Heart right ventricle (tissue), 16 donors: ENCODE measurements at places on chromosomes 12 and 14.

GRCh38 chr12:57868851-57869268 lies 22.3 kb upstream of the CTDSP2 start:
- no peaks in the 10 kb centered on the region for H3K27me3 ChIP-seq
- peak; percentile 30 for DNase-seq
- H3K36me3 ChIP-seq, result no peaks in the 10 kb centered on the region
- H3K4me1 ChIP-seq, result peaks cover 6% of the 10 kb centered on the region
- H3K27ac ChIP-seq, result peak overlapping the region; percentile 26
- no peak overlapping the region for H3K4me3 ChIP-seq

- DNase-seq, result peak; percentile 79
- H3K27me3 ChIP-seq, result peaks cover 30% of the 10 kb centered on the region
- H3K36me3 ChIP-seq, result no peaks in the 10 kb centered on the region
- peaks cover 20% of the 10 kb centered on the region for H3K4me1 ChIP-seq
- no peak overlapping the region for H3K27ac ChIP-seq
Measured at GRCh38 chr12:53757101-53757770, 5.5 kb upstream of the CISTR start.

GRCh38 chr14:61188196-61188595 lies 92.9 kb downstream of the TMEM30B start:
- H3K4me3 ChIP-seq, result peak overlapping the region; percentile 49
- H3K27ac ChIP-seq, result peak overlapping the region; percentile 75
- H3K4me1 ChIP-seq, result peaks cover 6% of the 10 kb centered on the region
- peak; percentile 41 for DNase-seq
- no peaks in the 10 kb centered on the region for H3K36me3 ChIP-seq

GRCh38 chr14:40368314-40368713 lies 936.1 kb upstream of the FBXO33 start:
- H3K4me1 ChIP-seq, result no peaks in the 10 kb centered on the region
- no peaks in the 10 kb centered on the region for H3K36me3 ChIP-seq
- DNase-seq, result no peak

GRCh38 chr14:91295851-91296796 lies 51.6 kb upstream of the GPR68 start:
- no peak overlapping the region for H3K27ac ChIP-seq
- H3K4me1 ChIP-seq, result no peaks in the 10 kb centered on the region
- H3K27me3 ChIP-seq, result no peaks in the 10 kb centered on the region
- H3K36me3 ChIP-seq, result no peaks in the 10 kb centered on the region

- H3K4me3 ChIP-seq, result no peak overlapping the region
- no peaks in the 10 kb centered on the region for H3K36me3 ChIP-seq
- H3K27me3 ChIP-seq, result peaks cover 4% of the 10 kb centered on the region
- DNase-seq, result no peak
- no peaks in the 10 kb centered on the region for H3K4me1 ChIP-seq
Measured at GRCh38 chr12:13288937-13289652, 92.6 kb downstream of the EMP1 start.

DNA sequence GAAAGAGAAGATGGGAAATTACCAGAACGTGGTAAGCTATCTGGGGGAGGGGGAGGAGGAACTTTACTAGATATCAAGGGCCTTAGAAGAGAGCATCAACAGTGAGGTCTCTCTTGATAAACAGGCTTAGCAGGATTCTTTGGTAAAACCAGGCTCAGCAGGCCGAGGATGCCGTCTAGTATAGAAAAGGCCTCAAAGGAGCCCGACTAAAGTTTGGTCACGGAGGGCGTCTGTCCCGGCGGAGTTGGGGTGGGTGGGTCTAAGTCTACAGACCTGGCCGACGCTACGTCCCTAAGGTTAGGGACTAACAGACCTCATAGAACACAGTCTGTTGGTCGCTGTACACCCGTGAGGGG lies 538 bp upstream of the TIGAR start:
- no peak for DNase-seq
- no peaks in the 10 kb centered on the region for H3K36me3 ChIP-seq
- H3K27me3 ChIP-seq, result no peaks in the 10 kb centered on the region
- H3K27ac ChIP-seq, result peak overlapping the region; percentile 81
- H3K4me1 ChIP-seq, result peaks cover 23% of the 10 kb centered on the region
